ENCODE measurements at places on chromosomes 6 and 20. TPM values are rescaled to one million over a fixed set of nuclear protein-coding genes. Genes with fewer than 3 reads are reported as not detected.

The CDSN gene
- not detected for total RNA-seq

The RIPOR2 gene
- total RNA-seq, result 1.4 TPM

The MUC21 gene
- not detected for total RNA-seq

The PKIB gene
- total RNA-seq, result 0.57 TPM

The CPNE1 gene
- total RNA-seq, result 127 TPM

The SMLR1 gene
- total RNA-seq, result not detected

The SYNGAP1 gene
- total RNA-seq, result 7.6 TPM

The MRPL18 gene
- total RNA-seq, result 70.6 TPM

The SIGLEC1 gene
- total RNA-seq, result 0.08 TPM
